ENCODE measurements at places on chromosomes 7 and 10.
A peak's percentile ranks its signal among the peaks of the same experiment; 100 is the strongest.

- DNase-seq, result no peak
Observed at GRCh38 chr7:32594965-32595490, 99.7 kb downstream of the AVL9 start.

- no peak for DNase-seq
Observed at GRCh38 chr10:9061871-9062270, 1007.4 kb downstream of the GATA3 start.

DNA sequence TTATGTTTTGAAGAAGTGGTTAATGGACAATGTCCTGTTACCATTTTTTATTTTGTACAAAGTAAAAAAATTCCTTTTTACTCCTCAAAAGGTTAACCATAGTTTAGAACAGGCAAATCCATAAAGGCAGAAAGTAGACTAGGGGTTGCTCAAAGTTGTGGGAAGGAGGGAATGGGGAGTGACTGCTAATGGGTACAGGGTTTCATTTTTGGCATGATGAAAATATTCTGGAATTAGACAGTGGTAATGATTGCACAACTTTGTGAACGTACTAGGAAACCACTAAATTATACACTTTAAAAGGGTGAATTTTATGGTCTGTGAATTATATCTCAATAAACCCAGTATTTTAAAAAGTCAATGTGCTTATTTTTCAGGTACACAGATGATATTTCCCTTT lies 35.4 kb upstream of the CDK14 start:
- no peak for DNase-seq

DNA sequence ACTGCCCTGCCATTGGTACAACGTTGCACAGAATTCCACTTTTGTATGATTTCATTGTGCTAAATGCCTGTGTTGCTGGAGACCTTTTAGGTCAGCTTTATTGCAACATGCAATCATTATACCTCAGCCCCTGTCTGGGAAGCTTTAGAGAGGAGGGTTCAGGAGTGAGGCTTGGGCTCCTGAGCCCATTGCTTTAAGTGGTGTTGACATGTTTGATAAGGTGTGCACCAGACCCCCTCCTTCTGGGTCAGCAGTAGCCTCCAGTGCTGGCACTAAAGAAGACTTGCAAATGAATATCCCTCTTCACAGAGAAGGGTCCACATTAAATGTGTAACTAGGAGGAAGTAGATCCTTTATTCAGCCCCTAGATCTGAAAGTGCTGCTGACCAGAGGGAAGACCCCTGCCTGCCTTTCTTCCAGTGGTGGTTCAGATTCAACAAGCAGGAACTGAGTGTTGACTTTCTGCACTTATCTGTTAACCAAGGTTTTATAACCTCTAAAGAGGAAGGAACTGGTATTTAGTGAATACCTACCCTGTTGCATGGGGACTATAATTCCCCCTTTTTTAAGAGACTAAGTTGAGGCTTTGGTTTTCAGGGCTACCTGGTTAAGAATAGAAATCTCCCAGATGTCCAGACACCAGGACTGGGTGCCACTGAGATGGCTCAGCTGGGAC lies 369.4 kb upstream of the IGFBP3 start:
- DNase-seq, result no peak

DNA sequence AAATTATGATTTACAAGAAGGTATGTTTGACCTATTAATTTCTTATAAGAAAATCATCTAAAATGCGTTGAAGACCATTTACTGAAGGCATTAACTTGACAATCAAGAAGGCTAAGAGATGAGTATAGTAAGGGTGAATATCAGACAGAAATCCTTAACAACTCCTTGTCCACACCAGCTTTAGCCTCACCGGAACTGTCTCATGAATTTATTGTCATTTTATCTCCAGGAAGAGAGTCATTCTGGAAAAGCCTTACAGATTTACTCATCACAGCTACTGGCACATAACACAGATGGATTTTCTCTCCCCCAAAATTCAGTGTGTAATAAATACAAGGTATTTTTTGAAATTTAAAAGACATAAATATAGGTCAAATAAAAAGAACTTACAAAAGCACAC lies 129.4 kb upstream of the LSM8 start:
- no peak for DNase-seq

DNA sequence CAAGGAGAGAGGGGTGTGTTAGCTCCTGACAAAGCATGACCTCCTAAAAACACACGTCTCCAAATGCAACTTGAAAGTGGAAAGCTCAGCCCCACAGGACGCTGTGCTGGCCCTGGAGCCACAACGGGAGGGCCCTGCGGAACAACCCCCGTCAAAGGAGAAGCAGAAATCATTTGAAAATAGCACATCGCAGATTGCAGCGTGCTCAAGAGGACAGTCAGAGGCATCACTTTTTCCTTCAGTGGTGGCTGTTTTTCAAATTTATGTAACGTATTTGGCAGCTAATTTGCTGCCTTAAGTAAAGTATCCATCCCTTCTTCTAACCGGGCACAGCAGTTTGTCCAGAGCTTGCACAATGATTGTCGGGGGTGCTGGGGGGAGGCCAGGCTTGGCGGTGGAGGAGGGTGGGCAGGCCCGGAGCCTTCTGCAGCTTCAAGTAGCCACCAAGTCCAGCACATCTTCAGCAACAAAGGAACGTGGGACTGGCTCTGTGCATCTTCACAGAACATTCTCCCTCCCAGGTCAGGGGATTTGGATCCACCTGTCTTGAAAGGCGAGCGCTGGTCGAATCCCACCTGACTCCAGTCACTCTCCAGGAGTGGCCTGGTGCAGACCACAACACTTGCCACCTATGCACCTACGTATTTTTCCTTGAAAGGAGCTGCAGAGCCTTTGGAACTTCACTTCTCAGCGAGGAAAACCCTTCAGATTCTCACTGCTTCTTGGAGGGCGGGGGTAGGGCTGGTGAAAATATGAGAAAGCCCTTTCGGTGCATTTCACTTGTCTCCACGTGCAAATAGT lies 346.3 kb downstream of the DNAJB6 start:
- DNase-seq, result no peak

- peak; percentile 18 for DNase-seq
Observed at GRCh38 chr7:158695726-158696452, 8.7 kb downstream of the NCAPG2 start.

GRCh38 chr7:81210137-81211064 lies 291.6 kb upstream of the SEMA3C start:
- no peak for DNase-seq

GRCh38 chr7:138126928-138127327 lies 50.7 kb downstream of the AKR1D1 start:
- DNase-seq, result no peak

GRCh38 chr10:109475711-109476421 lies 447.4 kb downstream of the XPNPEP1 start:
- DNase-seq, result no peak

GRCh38 chr10:125407000-125407502 lies 246.7 kb upstream of the CTBP2 start:
- no peak for DNase-seq

DNA sequence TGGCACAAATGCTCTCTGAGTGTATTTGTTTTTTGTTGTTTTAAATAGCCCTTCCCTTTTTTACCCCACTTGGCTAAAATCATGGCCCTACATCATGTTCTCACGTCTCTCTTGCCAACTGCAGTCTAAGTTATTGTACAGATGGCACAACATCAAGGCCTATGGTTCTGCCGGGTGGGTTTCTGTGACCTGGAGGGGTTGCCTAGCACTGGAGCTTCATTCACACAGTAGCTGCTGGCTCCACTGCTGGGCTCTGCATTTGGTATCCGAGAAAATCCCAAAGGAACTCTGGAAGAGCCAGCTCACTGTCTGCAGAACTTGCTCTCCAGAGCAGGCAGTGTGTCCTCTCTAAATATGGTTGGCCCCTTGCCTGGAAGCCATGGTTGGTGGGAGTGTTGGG lies 120.6 kb downstream of the LRRC4 start:
- no peak for DNase-seq

DNA sequence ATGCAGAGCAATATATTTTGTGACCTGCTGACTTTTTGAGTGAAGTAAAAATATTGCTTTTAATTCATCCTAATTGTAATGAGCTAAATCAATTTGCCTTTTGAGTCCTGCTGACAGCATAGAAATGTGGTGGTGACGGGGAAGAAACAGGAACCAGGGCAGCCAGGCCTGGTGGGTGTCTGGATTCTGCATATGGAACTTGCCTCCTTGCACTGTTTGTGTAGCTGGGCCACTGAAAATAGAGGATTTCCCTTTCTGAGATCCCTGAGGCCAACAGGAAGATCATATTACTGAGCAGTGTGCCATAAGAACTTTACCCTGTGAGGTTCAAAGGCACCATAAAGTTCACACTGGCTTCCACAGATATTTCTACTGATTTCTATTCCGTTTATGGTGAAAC lies 488.4 kb upstream of the AKR1E2 start:
- DNase-seq, result no peak

GRCh38 chr10:78212060-78212785 lies 178.6 kb downstream of the RPS24 start:
- no peak for DNase-seq

- peak; percentile 22 for DNase-seq
Observed at GRCh38 chr7:39950473-39951225, 593 bp downstream of the CDK13 start.

DNA sequence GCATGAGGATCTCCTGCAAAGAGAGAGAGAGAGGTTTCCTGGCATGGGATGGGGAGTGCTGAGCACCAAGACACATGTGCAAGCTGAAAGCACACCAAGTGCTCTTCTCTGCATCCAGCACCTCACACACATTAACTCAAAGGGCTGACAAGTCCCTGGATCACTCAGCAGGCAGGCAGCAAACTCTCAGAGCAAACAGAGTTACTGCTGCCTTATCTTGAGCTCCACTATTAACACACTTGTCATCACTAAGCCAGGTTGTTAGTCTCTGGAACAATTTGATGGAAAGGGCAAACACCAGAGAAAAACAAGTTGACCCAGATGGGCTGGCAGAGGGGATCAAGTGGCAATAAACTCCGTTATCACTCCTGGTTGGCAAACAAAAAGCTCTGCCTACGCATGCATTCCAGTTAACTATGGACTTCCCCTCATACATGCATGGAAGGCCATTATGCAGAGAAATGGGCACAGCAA lies 349.9 kb downstream of the KCNMA1 start:
- DNase-seq, result no peak

- no peak for DNase-seq
Observed at GRCh38 chr10:79438021-79438698, 7.3 kb downstream of the ZCCHC24 start.

- no peak for DNase-seq
Observed at GRCh38 chr7:995571-995970, 12.6 kb downstream of the CYP2W1 start.

DNA sequence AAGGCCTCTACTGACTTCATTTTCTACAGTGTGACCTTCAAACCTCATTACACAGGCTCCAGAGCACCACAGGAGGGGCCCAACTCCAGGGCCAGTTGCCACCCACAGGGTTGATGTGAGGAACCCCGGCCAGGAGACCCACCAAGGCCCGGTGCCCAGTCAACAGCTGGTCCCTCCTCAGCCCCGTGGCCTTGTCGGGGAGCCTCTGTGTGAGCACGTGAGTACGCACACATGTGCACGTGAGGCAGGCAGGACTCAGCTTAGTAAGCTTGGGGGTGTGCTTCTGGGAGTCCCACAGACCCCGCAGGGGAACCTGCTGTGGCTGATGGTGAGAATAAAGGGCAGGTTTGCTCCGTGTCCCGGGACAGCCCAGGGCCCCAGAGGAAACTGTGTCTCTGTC lies 104.5 kb downstream of the VIPR2 start:
- no peak for DNase-seq

GRCh38 chr7:118182593-118183427 lies 1.2 kb upstream of the LSM8 start:
- DNase-seq, result no peak

GRCh38 chr10:62268399-62269114 lies at the start of gene RTKN2:
Gene RTKN2, minus strand, starts transcription at chr10:62268844. Its CDS starts 234 bp downstream, at chr10:62268610.
- peak; percentile 50 for DNase-seq

DNA sequence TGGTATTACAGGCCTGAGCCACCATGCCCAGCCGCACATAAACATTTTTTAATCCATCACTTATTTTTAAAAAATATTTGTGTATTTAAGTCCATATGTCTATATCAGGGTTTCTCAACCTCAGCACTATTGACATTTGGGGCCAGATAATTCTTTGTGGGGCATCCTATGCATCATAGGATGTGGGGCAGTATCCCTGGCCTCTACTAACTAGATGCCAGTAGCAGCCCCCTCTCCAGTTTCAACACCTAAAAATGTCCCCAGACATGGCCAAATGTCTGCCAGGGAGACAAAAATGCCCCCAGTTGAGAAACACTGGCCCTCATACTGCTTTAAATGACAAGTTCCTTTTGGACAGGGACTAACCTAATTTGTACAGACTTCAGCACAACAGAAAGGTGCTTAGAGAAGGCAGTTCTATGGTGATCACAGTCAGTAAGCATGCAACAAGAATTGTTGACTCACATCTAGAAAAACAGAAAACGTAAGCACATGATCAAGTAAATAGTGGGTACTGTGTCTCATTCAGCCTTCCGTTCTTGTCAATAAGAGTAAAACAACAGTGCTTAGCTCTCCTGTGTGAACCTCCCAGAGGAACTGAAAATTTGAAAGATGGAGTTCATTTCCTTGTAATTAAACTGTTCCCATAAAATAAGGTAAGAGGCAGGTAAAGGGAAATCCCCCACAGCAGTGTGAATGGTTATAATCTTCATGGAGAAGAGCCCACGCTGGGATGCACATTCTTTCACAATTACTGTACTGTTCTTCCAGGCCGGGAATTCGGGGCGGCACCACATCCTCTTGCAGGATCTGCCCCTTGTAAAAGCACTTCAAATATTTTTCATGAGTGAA lies 17.3 kb upstream of the ADRB1 start:
- DNase-seq, result no peak

GRCh38 chr10:78382772-78383171 lies 349.1 kb downstream of the RPS24 start:
- no peak for DNase-seq

- no peak for DNase-seq
Observed at GRCh38 chr10:85036661-85037060, 708.3 kb downstream of the CCSER2 start.

- no peak for DNase-seq
Observed at GRCh38 chr7:45665172-45665571, 91.0 kb downstream of the ADCY1 start.

GRCh38 chr7:99079104-99079503 lies 64.8 kb downstream of the SMURF1 start:
- no peak for DNase-seq

DNA sequence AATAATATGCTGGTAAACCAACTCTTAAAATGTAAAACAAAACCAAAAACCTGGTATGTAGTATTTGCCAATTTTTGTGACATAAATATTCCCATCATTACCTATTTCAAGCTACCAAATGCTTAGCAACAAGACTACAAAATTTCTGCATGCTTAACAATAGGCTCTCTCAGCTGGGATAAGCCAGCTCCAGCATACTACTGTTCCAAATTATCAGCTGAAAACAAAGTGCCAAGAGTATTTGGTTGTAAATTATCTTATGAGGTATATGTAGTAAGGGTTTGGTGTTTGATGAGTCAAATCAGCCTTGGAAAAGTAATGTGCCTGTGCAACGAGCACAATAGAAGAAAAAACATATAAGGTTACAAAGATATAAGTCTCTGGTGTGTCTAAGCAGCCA lies 263.2 kb downstream of the HGF start:
- DNase-seq, result no peak

GRCh38 chr10:84262190-84262956 lies 17.5 kb downstream of the RGR start:
- DNase-seq, result no peak

GRCh38 chr10:124384172-124384571 lies 34.6 kb downstream of the OAT start:
- no peak for DNase-seq

- no peak for DNase-seq
Observed at GRCh38 chr7:16589881-16590280, 55.7 kb downstream of the ANKMY2 start.

Measured in activated T-helper 1 cell treated with Interleukin-2 at 50 U/mL for 16 hours (primary cell).